ENCODE measurements at places on chromosomes 5 and 9.

DNA sequence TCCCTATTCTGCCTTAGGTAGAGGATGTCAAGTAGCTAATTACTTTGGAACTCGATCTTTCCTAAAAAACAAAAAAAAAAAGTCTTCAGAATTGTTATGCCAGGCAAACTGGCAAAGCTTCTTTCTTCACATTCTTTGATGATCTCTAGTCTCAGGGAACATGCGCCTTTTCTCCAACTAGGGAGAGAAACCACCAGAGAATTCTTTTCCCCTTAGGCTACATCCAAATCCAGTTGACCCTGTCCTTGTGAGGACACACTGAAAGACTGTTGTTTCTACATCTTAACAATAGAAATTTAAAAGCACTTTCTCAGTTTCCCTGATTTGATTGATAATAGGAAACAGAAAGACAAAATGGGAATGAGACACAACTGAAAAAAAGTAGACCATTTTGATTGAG is 94.7 kb upstream of the ITGA2 start:
- no peak for DNase-seq

- no peak for DNase-seq
Observed at GRCh38 chr5:143918961-143919360, 107.0 kb downstream of the HMHB1 start.

DNA sequence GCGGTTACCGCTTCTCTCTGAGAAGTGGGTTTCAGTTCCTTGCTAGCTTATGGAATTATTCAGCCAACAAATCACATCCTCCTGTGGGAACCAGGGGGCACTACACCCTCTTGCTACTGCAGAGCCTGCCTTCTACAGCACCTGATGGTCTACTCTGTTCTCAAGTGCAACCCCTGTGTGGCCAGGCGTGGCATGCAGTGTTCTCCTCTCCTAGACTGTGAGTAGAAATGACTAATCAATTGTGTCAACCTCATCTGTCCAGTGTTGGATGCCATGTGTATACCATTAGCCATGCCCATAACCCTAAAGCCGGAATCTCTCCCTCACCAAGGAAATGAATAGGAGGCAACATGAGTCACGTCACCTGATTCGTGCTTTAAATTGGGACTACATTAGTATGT is 117.2 kb upstream of the LIFR start:
- no peak for DNase-seq

DNA sequence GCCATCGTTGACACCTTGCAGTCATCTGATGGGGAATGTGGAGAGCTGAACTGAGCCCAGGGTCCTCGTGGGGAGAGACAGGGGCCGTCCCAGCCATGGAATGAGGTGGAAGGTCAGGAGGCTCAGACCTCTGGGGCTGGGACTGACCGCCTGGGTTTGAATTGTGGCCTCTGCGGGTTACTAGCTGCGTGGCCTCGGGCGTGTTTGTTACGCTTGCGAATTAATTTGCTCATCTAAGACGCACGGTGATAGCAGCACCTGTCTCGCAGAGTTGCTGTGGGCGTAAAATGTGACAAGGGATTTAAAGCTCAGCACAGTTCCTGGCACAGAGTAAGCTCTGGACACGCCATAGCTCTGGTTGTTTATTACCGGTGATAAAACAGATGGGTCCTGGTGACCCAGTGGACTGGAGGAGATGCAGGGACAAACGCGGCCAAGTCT is 19.4 kb upstream of the DAB2IP start:
- no peak for DNase-seq

DNA sequence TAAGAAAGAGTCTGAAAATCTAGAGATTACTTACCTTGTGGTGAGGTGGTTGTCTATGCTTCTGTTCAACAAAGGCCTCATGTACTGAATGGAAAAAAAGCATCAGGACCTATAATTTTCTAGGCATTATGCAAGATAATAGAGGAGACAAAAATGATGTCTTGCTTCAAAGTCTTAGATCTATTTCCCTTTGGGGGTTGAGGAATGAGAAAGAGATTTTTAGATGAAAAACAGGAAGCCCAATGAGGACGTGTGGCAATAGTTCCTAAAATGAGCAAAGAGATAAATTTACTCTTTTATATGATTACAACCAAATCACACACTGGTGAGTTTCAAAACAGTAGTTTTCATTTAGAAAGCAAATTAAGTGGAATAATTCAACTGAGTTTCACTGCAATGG is 99.5 kb downstream of the GHR start:
- no peak for DNase-seq

DNA sequence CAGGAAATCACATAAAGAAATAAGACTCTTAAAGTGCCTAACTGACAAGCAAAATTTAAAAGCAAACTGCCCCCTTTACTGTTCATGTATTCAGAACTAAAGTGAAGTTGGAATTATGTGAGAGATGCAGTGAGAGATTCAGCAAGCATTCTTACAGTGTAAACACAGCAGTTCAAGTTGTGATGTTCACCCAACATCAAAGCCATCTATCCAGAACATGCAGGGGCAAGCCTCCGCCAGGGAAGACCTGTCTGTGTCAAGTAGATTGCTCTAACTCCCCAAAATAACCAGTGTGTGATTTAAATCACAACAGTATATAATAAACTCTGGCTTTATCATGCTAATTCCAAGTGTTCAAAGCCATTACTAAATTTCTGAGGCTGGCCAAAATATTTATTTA is 233.3 kb downstream of the BNC2 start:
- no peak for DNase-seq

- no peak for DNase-seq
Observed at GRCh38 chr5:106959387-106959786, 711.4 kb downstream of the EFNA5 start.

GRCh38 chr5:149924486-149924885 is 20.1 kb downstream of the PDE6A start:
- no peak for DNase-seq

DNA sequence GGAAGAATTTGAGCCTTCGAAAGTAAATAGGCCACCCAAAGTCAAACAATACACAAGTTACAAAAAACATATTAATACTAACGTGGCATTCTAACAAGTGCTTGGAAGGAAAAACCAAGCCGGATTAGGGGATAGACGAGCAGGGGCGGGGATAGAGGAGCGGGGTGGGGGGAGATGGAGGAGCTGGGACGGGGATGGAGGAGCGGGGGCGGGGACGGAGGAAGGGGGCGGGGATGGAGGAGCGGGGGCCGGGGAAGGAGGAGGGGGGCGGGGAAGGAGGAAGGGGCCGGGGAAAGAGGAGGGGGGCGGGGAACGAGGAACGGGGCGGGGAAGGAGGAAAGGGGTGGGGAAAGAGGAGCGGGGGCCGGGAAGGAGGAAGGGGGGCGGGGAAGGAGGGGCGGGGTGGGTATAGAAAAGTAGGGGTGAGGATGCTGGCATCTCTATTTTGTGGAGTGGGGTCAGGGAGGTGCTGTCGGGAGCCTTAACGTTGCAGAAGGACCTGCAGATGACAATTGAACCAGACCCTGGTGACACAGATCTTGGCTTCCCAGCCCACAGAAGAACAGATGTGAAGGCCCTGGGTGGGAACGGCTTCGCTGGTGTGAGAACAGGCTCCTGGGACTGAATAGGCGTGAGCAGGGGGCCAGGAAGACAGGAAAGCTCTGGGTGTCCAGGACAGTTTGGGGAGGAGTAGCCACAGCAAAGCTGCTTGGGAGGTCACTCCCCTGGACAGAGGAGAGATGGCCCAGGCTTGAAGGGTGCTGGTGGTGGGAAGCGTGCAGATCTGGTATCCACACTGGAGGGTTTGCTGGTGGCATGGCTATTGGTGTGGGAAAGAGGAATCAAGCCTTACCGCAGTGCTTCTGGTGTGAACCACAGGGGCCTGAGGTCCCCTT is 233.3 kb upstream of the DAP start:
- DNase-seq: no peak

GRCh38 chr5:151799407-151799806 is 27.7 kb downstream of the G3BP1 start:
- DNase-seq: no peak

DNA sequence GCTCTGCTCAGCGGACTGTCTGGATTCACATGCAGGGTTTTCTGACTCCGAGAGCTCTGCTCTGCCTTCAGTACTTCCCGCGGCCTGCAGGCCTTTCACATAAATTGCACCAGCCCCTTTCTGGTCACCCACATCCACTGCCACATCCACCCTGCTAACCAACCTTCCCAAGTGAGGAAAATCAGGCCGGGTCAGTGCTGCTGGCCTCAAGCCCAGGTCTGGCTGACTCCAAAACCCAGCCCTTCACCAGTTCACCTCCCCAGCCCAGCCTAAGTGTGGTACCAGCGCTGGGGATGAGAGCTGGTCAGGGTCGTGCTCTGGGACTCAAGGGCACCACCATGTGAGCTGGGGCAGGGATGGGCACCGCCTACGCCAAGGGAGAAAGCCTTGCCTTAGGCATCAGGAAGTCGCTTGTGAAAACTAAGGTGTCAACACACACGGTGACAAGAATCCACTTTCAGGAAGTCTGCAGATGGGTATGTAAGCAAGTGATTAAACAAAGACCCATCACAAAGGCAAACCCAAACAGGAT is 12.3 kb downstream of the LMAN2 start:
- DNase-seq: no peak

DNA sequence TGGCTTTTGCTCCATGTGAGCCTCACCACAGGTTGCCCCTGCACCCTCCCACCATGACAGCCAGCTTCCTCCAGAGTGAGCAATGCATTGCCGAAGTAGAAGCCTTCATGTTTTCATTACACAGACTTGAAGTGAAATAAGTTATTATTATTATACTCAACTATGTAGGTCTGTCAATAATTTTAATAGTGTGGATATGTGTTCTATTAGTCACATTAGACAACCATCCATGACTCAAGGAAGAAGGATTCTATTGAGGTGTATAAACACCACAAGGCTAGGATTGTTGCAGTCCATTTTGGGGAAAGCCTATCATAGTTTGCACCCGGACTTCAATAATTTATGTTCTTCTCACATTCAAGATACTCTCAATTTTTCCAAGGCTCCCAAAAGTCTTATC is 369.5 kb downstream of the TAF11L14 start:
- no peak for DNase-seq

GRCh38 chr9:96121136-96121535 is 180.8 kb downstream of the HSD17B3 start:
- no peak for DNase-seq

DNA sequence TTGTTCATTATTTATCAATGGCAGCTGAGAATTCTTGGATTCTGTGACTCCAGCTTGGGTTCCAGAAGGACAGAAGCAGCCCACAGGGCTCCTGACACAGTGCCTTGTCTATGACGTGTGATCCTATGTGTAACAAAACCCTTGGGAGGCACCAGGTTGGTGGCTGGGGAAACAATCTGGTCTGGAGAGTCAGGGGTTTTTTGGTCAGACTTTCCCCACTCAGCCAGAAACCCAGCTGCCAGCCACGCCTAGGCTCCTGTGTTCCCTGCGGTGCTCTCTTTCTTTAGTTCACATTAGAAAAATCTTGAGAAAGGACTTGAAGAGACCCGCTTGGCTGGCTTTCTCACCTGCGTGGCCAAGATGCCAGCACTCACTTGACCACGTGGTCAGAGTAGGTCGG is 15.5 kb upstream of the ZBED3 start:
- no peak for DNase-seq

- DNase-seq: no peak
Observed at GRCh38 chr5:168014433-168015123, 276.9 kb upstream of the WWC1 start.

DNA sequence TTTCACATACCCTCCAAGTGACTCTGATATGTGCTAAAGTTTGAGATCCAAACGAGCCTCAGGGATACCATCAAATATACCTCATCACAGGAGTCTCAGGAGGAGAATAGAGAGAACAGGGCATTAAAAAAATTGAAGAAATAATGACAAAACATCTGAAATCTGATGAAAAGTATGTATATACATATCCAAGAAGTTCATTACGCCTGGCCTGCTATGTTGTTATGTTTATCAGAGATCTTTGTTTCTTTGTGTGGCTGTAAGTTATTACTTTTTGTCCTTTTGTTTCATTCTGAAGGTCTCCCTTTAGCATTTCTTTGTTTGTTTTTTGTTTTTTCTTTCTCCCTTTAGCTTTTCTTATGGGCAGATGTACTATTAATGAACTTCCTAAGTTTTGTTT is 2.5 kb upstream of the CCL19 start:
- no peak for DNase-seq

GRCh38 chr9:16671591-16672137 is 198.8 kb downstream of the BNC2 start:
- DNase-seq: no peak

- DNase-seq: no peak
Observed at GRCh38 chr5:124920909-124921666, 174.6 kb upstream of the ZNF608 start.

DNA sequence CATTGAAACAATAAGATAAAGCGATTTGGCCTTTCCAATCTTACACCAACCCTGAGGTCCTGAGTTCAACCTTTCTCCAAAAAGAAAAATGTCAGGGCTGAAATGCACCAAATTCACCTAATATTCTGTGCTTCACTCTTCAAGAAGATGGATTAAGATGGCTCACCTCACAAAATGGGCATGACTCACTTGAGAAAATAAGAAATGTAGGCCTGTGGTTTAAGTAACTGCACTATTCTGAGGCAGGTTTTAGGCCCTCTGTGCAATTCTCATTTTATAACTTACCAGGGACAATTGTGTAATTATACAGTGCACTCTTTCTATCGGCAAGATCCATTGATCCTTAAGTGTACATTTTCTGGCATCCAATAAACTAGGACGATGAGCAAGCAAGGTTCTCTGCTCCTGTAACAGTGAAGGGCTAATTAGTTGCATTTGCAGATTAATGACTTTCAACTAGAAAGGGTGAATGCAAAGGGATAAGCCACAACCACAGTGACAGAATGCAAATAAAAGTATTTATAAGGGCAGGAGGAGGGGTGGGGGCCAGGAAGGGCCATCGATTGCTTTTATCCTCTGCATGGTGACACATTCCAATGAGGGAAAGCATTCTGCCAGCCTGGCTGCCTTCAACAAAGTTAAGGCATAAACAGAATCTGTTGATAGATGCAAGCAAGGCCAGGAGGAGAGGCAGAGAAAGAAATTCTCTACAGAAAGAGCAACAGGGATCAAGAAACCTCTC is 214.5 kb downstream of the CAAP1 start:
- no peak for DNase-seq

DNA sequence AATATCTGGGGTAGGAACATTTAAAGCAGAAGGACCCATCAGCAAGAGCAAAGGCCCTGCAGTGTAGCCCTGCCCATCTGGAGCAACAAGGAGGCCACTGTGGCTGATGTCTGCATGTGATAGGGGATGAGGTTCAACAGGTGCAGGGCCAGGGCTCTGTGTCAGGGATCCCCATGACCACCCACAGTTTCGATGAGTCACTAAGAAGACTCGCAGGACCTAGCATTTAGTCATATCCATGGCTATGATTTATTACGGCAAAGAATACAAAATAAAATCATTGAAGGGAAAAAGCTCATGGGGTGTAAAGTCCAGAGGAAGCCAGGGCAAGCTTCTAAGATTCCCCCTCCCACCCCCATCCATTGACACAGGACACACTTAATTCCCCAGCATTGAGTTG is 188.6 kb downstream of the ADGRV1 start:
- no peak for DNase-seq

DNA sequence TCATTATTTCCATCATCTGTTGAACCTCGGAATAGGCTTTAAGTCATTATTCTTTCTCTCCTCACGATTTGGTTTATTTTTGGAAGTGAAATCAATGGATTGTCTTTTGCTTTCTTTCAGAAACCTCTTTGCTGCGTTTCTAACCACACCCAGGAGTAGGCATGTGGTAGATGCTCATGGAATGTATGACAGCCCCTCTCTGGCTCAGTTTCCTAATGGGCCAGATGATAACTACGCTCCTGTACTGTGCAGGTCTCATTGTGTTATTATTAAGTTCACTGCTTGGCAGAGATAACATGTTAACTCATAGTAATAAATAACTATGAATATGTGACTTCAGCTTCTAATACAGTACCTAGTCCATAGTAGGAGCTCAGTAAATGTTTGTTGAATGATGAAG is 175.5 kb upstream of the KLF4 start:
- DNase-seq: no peak

Data from T-helper 17 cell (primary cell).